Activated T-helper 9 cell treated with anti-CD3 and anti-CD28 coated beads, Interleukin-2, amount 50 U/mL, for 16 hours (primary cell): ENCODE measurements at places on chromosomes 2 and 18.

DNA sequence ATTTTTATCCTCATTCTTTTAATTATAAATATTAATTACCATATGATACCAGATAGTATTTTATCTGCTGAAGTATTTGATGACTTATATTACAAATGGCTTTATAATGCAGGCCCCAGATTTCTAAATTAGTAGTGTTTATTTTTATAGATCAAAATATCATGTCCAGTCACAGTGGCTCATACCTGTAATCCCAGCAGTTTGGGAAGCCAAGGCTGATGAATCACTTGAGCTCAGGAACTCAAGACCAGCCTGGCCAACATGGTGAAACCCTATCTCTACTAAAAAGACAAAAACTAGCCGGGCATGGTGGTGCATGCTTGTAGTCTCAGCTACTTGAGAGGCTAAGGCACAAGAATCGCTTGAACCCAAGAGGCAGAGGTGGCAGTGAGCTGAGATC, 100.1 kb upstream of the ARHGAP15 start:
- no peak for DNase-seq

GRCh38 chr2:232525791-232526371, at the start of gene CHRND:
TSS of gene CHRND (plus strand) at chr2:232526160. CDS start at chr2:232526216, 56 bp downstream.
- no peak for DNase-seq

GRCh38 chr18:47683774-47684173, 246.7 kb downstream of the SMAD2 start:
- DNase-seq: no peak

- DNase-seq: no peak
Measured at GRCh38 chr2:105584435-105585010, 160.2 kb upstream of the NCK2 start.

- no peak for DNase-seq
Measured at GRCh38 chr18:75868031-75868430, 440.5 kb upstream of the SMIM21 start.

DNA sequence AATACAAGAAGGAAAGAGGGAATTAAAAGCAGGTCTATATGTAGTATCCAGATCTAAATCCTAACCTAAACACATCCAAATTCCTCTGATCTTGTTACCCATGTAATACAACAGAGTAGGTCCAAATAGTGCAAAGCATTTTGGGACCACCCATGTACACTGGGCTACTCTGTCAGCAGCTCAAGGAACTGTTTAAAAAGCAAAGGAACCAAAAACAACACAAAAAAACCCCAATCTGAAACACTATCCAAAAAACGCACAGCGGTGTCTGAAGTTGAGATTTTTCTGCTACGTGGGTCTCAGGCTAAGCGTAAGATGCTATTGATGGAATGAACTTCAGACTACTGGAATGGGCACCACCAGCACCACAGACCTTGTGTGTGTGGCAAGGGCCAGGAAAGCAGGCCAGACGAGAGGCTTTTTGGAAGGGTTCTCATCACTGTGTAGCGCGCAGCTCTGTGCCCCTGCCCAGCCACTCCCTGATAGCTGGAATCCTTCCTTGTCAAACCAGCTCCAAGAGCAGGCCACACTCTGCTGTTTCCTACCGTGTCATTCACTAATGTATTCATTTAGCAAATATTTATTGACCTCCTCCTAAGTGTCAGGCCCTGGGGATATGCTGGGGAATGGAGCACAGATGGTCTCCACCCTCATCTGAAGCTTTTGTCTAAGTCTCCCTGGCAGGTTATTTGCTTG, 101.4 kb downstream of the COLEC12 start:
- DNase-seq: no peak

DNA sequence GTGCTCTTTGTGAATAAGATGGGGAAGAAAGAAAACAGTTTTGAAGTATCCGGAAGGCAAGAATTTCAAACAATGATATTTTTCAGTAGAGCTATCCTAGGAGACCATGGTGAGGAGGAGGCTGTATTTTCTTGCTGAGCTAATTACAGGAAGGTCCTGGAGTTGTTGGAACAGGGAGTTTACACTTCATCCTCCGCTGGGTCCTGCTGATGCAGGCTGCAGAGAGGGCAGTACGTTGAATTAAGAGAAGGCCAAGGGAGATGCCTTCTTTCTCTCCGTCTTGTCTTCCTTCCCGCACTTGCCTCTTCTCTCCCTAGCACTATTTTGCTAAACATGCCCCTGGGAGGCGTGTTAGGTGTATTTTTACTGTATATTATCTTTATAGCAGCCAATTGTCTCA, 60.0 kb upstream of the EDAR start:
- DNase-seq: no peak

GRCh38 chr2:230602562-230603230, 109.9 kb upstream of the CAB39 start:
- no peak for DNase-seq

GRCh38 chr2:195535911-195536522, 121.0 kb upstream of the SLC39A10 start:
- peak; percentile 43 for DNase-seq

- DNase-seq: no peak
Measured at GRCh38 chr18:62852851-62853250, 137.5 kb downstream of the PHLPP1 start.

GRCh38 chr2:158381205-158381604, 75.3 kb downstream of the CCDC148 start:
- no peak for DNase-seq

GRCh38 chr18:41395695-41396094, 559.3 kb upstream of the PIK3C3 start:
- no peak for DNase-seq

GRCh38 chr2:70081221-70081620, 6.1 kb upstream of the PCBP1 start:
- no peak for DNase-seq

DNA sequence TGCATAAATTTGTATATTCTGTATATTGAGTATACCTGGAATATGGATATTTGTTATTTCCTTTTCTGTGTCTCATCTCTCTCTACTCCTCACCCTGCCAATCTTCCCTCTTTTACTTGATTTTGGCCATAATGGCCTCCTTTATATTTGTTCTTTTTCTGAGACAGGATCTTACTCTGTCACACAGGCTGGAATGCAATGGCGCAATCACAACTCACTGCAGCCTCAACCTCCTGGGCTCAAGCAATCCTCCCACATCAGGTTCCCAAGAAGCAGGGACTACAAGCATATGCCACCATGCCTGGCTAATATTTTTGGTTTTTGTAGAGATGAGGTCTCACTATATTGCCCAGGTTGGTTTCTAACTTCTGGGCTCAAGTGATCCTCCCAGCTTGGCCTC, 30.5 kb downstream of the PREPL start:
- no peak for DNase-seq

GRCh38 chr18:50704357-50704940, 115.4 kb downstream of the MRO start:
- DNase-seq: no peak

DNA sequence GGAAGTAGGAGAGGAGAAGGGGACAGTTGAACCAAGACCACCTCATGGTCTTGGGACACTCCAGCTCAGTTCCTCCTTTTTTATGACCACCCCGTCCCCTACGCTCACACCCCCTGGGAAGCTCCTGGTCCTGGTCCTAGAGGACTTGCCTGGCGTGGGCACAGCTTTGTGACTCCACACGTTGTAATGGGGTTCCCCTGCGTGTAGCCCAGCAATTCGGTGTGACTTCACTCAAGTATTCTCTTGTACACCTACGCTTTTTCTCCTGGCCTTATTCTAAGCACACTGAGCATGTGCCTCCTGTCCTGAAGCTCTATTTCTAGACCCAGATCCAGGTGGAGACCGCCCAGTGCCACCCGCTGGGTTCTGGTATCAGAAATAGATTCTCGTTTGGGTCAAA, 36.1 kb upstream of the B3GNT7 start:
- no peak for DNase-seq

DNA sequence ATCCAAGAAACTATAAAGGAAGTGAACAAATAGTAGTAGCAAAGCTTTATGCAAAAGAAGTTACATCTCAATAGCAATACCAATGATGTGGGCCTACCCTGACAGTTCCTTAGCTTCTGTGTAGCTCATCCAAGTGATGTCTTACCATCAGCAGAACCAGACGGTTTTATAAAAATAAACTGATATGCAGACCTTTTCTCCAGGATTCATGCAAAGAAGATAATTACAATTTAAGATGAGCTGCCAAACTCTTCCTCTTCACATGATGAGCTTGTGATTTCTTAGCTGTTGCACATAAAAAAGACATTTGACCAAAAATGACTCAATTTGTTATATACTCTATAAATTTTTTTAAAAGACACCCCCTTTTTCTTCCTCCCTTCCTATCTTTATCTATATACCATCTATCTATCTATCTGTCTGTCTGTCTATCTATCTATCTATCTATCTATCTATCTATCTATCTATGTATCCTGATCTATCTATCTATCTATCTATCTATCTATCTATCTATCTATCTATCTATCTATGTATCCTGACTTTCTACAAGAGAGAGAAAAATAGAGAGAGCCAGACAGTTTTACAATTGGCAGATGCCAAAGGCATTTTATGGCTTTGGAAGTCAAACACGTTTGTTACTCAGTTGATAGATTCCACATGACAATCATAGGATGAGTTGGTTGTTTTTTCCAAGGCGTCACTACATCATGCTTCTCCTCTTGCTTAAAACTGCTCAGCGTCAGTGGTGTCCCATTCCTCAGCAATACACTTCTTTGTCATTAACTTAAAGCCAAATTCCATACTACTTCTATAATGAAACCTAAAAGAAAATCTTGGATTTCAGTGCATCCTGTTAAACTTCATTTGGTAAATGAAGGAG, 65.9 kb upstream of the ACTR3 start:
- DNase-seq: no peak

- DNase-seq: no peak
Measured at GRCh38 chr2:207107131-207107530, 58.6 kb downstream of the KLF7 start.

DNA sequence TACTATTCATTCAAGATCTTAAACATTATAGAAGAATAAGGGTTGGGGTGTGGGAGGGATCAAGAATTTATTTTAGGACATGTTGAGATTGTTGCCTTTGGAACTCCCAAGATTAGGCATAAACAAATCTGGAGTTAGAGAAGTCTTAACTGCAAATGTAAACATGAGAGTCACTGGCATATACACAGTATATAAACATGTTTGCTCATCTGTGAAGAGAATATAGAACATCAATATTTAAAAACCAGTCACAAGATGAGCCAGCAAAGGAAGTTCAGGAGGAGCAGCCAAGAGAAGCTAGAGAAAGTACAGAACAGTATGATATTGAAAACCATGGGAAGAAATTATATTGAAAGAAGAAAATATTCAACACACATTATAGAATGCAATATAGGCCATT, 638.6 kb upstream of the SLC39A10 start:
- DNase-seq: no peak

DNA sequence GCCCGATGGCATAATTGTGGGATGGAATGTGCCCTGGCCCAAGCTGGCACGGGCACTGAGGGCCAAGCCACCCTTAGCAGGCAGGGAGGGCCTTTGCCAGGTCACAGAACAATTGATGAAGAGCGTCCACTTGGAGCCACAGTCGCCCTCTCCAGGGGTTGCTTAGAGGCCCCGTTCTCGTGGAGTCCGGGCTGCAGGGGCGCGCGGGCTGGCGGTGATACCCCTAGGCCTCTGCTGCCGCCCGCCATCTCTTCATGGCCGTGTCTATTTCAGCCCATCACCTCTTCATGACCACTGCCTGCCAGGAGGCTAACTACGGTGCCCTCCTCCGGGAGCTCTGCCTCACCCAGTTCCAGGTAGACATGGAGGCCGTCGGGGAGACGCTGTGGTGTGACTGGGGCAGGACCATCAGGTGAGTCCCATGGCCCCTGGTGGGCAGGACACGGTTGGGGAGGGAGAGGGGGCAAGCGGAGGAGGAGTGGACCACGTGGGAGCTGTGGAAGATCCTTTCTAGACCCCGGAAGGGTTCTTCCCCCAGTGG, 17.6 kb downstream of the RAMP1 start:
- no peak for DNase-seq

- no peak for DNase-seq
Measured at GRCh38 chr2:62998949-62999348, 51.7 kb upstream of the OTX1 start.

DNA sequence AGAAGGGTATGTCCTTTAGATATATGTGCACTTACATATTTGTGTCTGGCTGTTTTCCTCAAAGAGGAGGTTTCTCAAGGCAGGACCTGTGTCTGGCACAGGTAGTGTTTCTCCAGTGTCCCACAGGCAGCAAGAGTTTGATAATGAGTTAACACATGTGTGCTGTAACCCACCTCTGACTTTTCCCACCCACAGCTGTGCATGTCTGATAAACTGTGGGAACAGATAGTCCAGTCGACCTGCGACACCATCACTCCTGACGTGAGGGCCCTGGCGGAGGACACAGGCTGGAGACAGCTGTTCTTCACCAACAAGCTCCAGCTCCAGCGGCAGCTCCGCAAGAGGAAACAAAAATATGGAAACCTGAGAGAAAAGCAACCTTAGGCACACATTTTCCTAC, 58.2 kb downstream of the SLC16A14 start:
- DNase-seq: no peak

DNA sequence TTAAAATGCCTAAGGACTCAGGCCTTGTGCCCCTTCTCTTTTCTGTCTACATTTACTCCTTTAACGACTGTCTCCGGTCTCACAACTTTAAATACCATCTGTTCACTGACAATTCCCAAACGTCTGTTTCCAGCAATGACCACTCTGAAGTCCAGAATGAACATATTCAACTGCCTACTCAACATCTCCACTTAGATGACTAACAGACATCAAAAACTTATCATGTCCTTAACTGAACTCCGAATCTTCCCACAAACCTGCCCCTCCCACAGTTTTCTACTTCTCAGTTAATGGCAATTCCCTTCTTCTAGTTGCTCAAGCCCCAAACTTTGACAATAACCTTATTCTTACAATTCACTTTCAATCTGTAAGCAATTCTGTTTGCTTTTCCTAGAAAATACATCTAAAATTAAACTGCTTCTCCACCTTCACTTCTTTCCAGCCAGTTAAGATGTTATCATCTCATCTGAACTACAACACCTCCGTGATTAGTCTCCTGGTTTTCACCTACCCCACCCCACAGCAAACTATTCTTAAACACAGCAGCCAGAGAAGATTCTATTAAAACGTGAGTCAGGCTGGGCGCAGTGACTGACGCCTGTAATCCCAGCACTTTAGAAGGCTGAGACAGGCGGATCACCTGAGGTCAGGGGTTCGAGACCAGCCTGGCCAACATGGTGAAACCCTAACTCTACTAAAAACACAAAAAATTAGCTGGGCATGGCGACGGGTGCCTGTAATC, 2.8 kb downstream of the C1D start:
- DNase-seq: no peak

DNA sequence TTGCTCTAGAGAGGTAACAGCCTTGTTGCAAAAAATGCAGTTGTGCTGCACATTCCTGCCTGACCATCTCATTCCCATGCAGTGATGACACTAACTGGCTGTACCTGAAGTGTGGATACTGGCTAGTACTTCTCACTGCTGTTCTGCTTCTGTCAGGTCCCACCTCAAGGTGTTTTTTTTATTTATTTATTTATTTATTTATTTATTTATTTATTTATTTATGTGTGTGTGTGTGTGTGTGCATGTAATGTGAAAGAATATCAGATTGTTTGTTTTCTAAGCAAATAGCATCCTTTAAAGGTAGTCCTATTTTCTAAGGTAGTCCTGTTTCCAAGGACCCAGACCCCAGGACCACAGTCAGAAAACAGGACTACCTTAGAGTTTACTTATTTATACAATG, 87.2 kb upstream of the SYT4 start:
- no peak for DNase-seq

GRCh38 chr2:145423809-145424208, 903.9 kb upstream of the ZEB2 start:
- no peak for DNase-seq

GRCh38 chr2:164850235-164850634, 8.6 kb upstream of the COBLL1 start:
- no peak for DNase-seq
